NCI-H1436 (cell line): ENCODE measurements at places on chromosomes 7 and 10.

- DNase-seq, result no peak
Observed at GRCh38 chr10:29691564-29692072, 56.8 kb upstream of the SVIL start.

DNA sequence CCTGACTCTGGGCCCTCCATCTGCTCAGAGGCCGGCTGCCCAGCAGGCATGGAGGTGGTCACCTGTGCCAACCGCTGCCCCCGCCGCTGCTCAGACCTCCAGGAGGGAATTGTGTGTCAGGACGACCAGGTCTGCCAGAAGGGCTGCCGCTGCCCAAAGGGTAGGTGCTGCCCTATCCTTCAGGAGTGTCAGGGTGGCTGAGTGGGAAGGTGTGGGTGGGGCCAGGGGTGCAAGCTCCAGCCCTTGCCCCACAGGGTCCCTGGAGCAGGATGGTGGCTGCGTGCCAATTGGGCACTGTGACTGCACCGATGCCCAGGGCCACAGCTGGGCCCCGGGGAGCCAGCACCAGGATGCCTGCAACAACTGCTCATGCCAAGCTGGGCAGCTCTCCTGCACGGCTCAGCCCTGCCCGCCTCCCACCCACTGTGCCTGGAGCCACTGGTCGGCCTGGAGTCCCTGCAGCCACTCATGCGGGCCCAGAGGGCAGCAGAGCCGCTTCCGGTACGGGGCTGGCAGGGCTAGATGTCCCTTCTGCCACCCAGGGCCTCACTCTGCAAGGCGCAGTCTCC, 17.5 kb upstream of the ZNF862 start:
- DNase-seq, result no peak

DNA sequence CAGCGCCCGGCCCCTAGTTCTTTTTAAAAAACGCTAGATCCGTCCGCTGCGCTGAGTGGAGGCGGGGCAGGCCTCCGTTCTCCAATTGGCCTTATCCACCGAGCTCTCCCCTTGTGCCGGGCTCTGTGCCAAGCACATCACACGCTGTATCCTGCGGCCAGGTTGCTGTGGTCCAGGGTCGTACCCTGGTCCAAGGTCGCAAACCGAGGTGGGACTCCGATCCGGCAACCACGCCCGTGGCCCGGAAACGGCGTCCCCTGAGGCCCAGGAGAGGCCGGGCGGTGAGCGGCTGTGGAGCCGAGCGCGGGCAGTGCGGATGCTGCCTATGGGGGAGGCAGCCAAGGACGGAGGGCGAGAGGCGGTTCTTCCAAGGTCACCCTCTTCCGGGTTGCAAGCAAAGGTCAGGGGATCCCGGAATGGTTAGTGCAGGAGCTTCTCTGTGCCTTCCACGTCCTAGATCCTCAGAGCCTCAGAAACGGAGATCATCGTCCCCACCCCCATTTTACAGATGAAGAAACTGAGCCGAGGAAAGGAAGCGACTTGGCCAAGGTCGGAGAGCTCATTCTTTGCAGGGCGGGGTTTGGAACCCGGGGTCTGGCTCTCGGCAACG, 72.4 kb upstream of the LRRC4 start:
- no peak for DNase-seq

GRCh38 chr10:105702211-105702610, 1061.1 kb downstream of the SORCS3 start:
- DNase-seq, result no peak

GRCh38 chr7:36777062-36777461, 52.8 kb upstream of the AOAH start:
- no peak for DNase-seq

GRCh38 chr10:49162761-49163310, 25.4 kb downstream of the TMEM273 start:
- no peak for DNase-seq

DNA sequence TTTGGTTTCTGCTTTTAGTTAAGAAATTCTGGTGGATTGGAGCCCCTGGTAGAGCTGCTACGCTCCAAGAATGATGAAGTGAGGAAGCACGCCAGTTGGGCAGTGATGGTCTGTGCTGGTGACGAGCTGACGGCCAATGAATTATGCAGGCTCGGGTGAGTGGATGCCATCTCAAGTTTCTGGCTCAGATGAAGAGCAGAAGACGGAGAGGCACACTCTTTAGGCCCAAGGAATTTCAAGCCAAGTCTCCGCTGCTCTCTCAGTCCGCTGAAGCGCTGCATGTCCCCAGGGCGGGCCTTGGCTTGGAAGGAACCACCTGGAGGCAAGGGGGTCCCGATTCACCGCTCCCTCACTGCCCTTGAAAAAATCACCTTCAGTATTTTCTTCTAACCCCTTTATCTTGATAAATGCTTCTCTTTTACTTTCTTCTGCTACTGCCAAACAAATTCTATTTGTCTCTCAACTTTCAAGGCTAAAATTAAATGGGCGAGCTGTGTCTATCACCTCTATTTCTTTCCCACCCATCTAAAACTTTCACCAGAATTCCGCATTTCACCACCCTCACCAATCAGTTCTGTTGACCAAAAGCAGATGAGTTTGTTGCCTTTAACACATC, 74.2 kb downstream of the ARMC3 start:
- DNase-seq, result no peak

GRCh38 chr7:134428942-134429341, 30.0 kb downstream of the AKR1B1 start:
- DNase-seq, result no peak

- DNase-seq, result no peak
Observed at GRCh38 chr10:46293228-46293627, 6.4 kb downstream of the ANTXRL start.

GRCh38 chr7:39741942-39742623, 118.7 kb downstream of the RALA start:
- peak; percentile 4 for DNase-seq

DNA sequence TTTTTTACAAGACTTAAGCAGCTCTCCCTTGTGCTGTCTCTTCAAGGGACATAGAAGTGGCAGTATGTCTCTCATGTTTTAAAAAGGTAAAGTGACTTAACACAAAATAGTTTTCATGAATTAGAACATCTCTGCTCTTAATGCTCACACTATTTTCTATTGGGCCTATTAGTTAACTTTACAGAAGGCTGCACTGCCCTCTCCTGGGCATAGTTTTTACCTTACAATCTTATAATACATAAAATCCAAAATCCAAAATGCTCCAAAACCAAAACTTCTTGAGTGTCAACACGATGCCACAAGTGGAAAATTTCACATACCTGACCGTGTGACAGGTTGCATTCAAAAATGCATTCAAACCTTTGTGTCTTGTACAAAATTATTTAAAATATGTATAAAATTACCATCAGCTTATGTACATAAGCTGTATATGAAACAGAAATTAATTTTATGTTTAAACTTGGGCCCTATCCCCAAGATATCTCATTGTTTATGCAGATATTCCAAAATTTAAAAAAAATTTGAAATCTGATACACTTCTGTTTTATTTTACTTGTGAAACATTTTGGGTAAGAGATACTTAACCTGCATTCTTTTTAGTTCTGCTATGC, 25.8 kb downstream of the TES start:
- DNase-seq, result peak; percentile 7

DNA sequence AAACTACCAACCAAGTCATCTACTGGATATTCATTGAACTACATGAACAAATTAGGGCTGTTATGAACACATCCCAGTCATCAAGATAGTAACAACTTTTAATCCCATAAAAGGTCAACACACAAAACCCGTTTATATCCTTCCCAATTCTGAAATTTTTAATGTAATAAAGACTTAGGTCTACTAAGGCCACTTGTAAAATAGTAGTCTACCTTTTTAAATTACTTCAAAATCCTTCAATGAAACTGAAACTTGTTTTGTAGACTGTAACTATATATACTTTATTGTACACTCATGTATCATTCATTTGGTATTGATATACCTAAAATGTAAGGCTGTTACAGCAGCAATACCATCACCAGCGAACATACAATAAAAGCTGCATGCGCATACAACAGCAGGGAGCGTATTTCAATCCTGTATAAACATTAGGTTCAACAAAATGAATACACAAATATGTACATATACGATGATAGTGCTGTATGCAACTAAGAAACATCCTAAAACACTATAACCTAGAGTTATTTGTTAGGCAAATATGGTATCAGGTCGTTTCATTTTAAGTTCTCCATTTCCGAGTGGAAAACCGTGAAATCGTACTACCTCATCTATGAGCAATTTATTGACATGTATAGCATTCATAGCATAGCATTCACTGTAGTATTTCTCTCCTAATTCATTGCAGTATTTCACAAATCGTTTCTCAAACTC, 973 bp downstream of the ATAD1 start:
- DNase-seq, result no peak

DNA sequence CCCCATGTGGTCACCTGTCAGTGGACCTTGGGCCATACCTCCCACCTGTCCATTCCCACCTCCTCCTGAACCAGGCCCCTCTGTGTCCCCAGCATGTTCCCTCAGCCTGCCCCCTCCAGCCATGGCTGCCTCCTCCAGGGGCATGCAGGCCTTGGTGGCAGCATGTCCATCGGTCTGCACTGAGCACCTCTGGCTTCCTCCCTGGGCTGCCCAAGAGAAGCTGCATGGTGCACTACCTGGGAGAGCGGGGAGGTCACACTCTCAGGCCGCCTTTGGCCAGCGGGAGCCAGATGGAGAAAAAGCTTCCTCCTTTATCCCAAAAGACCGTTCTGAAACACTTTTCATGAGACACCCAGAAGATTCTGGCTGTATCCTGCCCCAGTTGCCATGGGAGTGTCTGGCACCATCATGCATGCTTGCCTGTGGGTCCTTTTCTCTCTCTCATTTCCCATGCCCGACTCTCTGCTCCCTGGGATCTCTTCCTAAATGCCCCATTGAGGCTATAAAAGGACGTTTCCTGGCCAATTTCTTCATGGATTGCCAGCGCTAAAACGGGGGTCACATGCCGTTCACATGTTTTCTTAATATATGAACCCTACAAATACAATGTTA, 45.5 kb upstream of the MGMT start:
- DNase-seq, result no peak

DNA sequence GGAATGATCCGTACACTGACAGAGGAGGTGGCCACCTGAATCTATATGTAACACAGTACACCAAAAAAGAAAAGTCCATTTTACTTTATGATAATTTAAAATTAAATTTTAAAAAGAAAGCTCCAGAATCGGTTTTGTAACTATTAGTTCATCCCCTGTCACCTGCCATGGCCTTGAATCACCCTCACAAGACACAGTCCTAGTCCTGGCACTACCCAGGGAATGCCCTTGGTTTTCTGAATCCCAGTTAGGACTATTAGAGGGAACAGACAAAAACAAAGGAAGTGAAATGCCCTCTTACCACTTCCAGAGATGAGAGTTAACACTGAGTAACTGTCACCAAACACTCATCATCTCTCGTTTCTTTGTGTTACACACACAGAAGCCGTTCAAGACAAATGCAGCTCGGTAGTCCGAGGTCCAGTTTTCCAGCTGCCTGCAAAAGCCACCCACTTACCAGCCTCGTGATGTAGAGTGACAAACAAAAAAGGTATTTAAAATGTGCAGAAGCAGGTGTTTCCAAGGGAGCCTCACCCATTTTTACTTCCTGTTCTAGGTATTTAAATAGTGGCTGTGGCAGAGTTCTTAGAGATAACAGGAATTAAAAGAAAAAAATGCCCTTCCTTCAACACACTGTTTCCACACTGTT, 6.1 kb downstream of the PTPRN2 start:
- DNase-seq, result no peak

DNA sequence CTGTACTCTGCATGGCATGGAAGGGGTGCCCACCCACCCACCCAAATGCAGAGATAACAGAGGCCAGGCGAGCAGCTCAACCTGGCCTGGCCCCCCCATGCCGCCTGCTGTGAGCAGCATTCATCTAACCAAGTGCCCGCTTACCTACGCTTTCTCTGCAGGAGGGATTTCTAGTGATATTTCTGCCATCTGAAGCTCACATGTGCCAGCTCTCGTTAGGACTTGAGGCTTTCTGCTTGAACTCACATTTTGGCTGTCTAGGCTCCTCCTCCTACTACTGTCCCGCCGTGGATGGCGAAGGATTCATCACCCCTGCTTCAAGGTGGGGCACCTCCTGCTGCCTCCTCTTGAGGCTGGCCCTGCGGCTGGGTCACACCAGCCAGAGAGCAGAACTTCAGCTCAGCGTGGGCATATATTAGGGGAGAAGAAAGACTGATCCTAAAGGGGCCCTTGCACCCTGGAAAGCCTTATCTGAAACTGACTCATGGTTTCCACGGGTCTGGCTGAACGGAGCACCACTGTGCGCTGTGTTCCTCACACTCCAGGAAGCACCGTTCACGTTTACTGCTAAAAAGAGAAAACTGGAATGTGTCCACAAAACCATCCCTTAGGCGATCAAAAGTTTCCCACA, 45.5 kb downstream of the CTBP2 start:
- DNase-seq, result no peak

GRCh38 chr7:119028736-119029135, 804.2 kb downstream of the ANKRD7 start:
- no peak for DNase-seq

DNA sequence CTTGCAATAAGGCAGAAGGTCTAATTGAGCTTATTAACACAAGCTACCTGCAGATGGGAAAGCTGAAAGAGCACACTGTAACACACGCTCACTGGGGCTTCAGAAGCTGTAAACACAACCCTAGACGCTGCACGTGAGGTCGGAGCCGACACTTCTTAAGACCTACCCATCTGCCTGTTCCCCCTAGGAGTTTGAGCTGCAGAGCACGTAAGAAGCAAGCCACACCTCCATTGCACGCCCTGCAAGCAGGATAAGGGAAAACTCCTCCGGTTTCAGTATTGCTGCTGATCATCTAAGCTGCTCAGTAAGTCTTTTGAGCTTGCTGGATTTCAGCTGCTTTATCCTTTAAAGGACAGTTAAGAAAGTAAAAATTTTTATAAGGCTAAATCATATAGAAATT, 244.0 kb upstream of the ZWINT start:
- DNase-seq, result no peak

DNA sequence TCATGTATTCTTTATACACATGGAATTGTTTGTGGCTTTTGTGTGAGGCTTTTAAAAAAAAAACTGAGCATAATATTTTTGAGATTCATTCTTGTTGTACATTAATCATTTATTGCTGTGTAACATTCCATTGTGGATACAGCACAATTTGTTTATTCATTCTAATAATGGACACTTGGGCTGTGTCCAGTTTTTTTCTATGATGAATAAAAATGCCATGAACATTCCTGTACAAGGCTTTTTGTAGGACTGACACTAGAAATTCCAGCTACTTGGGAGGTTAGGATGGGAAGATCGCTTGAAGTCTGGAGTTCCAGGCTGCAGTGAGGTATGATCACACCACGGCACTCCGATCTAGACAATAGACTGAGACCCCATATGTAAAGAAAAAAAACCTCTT, 254.3 kb upstream of the CACNA2D1 start:
- DNase-seq, result no peak

DNA sequence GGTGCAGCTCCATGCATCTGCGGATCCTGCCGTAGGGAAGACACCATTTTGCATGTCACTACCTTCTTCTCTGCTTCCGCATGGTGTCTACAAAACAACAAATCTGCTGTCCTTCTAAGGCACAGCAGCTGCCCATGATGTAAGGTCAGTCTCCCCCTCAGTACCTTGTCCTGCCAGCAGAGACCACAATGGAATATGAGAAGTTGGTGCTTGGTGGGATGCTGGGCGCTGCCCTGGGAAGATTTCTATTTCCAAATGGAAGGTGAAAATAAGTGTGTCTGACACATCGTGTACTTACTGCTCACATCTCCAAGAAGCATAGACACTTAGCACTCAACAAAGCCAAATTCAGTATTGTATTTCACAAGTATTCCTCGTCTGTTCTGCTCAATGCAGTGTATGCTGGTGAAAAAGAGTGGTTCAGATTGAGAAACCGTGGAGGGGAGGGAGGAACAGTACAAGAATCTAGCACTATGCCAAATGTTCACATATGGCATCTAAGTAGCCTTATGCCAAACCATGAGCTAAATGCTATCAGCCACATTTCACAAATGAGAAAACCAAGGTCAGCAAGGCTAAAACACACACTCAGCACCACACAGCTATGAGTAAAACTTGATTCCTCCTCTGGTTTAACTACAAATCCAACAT, 95.0 kb downstream of the GRB10 start:
- DNase-seq, result no peak
